RWPE2 (cell line): ENCODE measurements at places on chromosomes 12 and 14.

DNA sequence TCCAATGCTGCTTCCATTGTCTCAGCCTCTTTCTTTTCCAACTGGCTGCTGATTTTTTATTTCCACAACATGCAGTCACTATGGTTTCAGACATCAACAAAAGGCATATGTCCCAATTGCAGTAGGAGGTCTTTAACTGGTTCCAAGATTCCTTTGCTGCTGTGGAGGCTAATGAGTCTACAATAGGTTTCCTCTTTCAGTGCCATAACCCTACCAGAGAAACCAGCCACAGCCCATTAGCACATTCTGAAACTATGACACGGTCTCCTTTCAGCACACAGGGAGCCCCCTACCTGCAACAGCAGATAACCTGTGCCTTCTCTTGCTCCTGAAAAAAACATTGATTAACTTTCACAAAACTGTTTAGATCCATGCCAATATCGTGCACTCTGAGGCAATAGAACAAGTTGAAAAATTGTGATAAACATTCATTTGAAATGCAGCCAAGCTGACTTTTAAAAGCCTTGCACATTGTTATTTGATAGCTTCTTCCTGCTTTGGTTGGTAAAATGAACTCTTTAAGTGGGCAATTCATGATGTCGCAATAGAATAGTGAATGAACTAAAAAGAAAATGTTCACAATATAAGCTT is 32.4 kb downstream of the PLEKHG7 start:
- no peak for DNase-seq

GRCh38 chr14:100782516-100783320 is 43.2 kb upstream of the MEG3 start:
- DNase-seq: peak; percentile 51

- DNase-seq: no peak
Observed at GRCh38 chr12:52278575-52279421, 4.4 kb downstream of the KRT86 start.

DNA sequence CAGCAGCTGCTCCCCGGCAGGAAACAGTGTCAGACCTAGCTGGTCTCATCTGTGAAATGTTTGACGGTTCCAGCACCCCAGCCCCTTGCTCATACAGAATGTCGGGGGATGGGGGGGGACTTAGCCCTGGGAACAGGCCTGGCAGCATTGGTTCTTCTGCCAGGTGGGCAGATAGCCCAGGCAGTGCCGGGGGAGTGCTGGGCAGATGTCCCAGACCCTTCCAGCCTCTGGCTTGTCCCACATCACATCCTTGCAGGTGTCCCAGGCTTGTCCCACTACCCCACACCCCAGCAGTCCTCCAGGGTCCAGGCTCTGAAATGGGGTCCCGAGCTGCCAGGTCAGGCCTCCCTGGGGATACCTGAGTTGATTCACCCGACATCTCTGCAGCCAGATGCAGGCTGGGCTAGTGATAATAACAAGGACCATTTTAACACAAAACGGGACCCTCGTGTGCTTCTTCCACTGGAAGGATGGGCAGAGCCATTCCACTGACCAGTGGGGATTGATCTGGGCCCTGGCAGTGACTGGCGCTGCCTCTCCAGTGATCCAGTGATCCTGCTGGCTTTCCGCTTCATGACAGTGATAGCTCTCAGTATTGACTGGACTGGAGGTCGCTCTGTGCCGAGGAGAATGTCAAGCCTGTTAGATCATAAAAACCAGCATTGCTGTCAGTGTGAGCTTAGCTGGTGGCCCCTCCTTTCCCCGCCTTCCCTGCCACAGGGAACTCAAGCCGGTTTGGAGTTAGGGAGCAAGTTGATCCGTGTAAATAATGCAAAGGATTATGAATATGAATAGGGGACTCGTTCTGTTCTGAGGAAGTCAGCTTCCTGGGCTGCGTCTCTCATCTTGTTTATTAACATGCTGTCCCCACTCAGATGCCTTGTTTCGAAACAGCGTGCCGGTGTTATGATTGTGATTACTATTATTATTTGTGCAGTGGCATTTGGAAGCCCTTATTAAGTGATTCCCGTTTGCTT is 180.6 kb downstream of the AACS start:
- no peak for DNase-seq

- no peak for DNase-seq
Observed at GRCh38 chr12:128830505-128830893, 6.7 kb upstream of the SLC15A4 start.

DNA sequence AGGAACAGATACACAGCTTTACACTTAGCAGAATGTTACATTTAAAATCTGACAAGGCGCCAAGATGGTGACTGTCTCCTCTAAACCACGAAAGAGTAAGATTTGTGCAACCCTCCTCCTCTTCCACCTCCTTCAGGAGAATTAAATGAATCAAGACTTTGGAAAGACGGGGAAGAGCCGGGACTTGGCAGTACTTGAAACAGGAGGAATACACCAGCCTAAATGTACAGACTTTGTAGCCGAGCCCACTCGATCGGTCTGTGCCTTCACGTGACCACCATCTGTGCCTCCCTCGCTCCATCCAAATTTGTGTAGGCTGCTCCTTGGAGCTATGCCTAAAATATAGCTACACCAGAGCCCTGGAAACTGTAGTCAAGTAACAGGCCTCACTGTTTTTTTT is 38.3 kb downstream of the SSPN start:
- no peak for DNase-seq

DNA sequence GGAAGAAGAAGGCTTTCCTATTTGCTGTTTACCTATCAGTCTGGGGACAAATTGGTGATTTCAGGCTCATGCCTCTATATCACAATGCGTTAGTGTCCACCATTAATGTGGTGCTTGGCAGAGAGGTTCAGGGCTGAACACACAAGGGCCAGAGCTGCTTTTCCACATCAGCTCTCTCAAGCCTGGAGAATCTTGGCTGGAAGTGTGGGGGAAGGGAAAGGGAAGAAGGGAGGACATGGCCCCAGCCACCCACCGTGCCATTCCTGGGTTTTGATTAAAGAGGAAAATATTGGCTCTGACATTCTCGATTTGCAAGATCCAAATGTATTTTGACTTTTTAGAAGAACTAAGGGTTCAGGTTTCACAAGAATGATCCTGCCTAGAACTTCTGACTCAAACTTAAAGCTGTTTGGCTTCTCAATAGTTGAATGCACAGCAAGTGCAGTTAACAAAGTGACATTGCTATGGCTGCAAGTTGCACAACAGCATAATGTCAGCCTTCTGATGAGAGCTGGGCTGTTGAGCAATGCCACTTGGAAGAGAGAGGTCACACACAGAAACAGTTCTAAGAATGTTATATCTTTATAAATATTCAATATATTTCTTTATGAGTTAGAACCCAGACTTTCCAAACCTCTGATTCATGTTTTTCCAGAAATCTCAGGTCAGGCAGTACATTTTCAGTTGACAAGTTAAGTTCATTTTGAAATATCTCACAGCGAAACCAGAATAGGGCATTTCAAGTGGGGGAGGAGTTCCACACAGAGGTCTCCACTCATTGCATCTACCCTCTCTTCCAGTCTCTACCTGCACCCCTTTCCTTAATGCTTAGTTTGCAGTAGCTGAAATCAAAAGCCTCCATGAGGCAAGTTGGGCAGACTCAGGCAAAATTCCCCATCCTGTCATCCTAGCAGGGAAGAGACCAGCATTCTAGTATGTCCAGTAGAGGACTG is 25.3 kb downstream of the IGF1 start:
- no peak for DNase-seq

- no peak for DNase-seq
Observed at GRCh38 chr14:61176686-61177085, 104.5 kb downstream of the TMEM30B start.

DNA sequence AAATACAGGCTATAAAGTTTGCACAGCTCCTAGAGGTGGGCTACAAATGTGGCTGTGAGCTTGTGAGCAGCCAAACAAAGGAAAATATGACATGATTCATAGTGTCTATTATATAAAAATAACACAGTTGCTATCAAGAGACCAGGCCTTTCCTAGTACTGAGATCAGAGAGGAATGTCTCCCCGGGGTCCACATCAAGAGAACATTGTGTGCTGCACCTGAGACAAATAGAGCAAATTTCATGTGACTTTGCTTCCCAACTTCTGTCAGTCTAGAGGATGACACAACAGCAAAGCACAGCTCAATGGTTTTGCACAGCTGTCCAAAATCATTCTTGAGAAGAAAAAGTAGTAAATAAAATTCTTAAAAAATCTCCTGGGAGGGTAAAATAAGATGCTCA is 297.5 kb upstream of the PRKD1 start:
- no peak for DNase-seq

- no peak for DNase-seq
Observed at GRCh38 chr12:57223191-57224165, 6.0 kb upstream of the SHMT2 start.

GRCh38 chr14:96502621-96503305 is 581 bp downstream of the PAPOLA start:
- no peak for DNase-seq

DNA sequence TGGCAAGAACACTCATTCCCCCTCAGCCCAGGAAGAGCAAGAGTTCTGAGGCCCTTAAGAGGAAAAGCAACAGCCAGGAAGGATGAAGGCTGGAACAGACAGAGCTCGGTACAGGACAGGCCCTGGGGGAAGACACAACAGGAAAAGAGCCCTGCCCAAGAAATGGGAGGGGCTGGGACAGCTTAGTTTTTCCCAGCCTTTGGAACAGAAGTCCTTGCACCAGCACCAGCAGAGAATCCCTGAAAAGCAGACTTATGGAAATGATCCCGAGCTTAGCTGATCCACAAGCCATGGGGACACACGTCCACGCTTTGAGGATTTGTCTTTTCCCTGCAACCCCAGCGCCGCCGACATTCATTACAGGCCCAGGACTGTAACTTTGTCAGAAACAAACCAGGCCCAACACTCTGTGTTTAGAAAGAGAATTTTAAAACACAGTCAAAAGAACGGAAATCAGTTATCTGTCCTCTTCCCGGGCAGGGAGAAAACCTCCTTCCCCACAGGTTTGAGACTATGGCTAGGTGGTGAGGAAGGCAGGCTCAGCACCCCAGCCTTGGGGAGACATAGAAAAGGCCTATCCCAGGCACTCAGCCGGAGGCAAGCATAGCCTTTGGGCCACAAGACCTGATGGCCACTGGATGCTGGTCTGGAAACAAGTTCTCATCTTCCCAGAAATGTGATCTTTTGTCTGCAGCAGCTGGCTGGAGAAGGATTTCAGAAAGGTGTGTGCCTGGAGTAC is 4.0 kb upstream of the AVIL start:
- no peak for DNase-seq

- peak; percentile 24 for DNase-seq
Observed at GRCh38 chr12:131014343-131014742, 60.6 kb downstream of the ADGRD1 start.

GRCh38 chr12:28253161-28253641 is 62.9 kb downstream of the CCDC91 start:
- DNase-seq: no peak

DNA sequence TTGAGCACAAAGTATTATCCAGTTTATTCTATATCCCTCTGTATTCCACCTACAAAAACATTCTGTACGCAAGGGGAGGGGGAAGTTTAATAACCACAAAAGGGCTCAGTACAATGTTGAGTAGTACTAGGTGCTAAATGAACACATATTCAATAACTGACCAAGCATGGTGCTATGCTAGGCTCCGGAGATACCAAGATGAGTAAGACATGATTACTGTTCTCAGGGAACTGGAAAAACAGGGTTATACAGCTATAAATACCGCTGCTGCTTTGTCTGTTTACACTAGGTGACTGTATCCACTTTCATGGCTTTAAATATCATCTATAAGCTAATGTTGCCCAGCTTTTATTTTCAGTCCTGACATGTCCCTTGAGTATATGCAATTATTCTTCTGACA is 135.8 kb downstream of the INSM2 start:
- DNase-seq: no peak

DNA sequence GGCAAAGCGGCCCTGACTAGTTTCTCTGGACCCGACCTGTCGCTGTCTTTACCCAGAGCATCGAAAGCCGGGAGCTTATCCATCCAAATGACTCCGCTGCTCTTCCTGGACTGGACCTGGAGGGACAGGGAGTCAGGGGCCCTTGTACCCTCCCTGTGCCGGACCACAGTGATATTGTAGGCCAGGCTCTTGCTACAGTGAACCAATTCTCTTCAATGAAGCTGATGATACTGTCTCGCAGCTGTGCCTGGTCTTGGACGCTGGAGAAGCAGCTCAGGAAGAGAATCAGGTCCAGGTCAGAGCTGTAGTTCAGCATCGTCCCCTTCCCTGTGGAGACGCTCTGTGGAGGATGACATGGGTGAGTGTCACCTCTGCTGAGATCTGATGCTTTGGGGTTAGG is 14.7 kb upstream of the OASL start:
- DNase-seq: no peak

DNA sequence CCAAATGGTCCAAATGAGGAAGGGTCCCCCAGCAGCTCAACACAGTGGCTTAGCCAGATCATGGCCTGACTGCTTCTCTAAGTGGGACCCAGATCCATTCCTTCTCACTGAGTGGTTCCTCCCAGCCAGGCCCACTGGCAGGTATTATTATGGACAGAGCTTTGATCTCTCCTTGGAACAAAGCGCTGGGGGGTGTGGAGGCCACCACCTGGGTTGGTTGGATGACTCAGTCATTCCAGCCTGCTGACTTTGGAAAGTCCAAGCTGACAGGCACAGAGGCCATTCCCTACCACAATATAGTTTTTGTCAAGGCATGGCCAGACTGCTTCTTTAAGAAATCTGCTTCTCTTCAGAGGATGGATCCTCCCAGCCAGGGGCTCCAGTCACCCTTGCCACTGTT is 341.1 kb downstream of the BTG1 start:
- DNase-seq: peak; percentile 27

GRCh38 chr12:25959071-25959961 is 834 bp downstream of the RASSF8 start:
- no peak for DNase-seq

DNA sequence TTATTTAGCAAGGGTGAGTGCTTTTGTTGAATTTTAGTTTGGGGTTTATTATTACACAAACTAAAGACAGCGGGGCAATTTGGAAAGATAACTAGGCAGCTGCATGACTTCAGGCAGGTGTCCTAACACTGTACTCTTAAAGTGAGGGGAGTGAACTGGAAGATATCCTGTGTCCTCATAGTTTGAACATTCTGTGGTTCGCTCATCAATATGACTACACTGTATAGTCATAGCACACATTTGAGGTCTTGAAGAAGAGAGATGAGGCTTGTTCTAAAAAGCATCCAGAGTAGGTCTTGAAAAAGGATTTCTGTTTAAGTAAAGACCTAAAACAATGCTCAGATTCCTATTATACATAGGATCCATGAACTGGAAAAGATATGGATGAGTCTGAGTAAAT is 1.7 kb upstream of the MAP3K9 start:
- DNase-seq: no peak

DNA sequence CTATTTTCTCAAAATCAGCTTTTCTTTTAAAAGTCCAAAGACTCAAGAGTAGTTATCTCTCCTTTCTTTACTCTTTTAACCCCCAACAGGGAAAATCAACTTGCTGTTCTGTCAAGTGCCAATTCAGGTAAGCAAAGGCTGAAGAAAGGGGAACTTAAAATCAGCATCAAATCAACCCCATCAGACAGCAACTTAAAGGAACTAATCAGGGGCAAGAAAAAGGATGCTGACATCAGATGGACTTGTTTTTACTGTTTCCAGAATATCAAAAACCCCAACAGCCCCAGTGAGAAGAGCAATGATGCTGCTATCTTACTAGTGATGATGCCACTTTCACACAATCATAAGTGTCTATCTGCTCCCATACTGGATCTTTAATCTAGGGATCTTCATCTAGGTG is 3.4 kb downstream of the BAZ2A start:
- DNase-seq: no peak
